Cortex of kidney (tissue), 1 donor: ENCODE measurements at places on chromosomes 4 and X.

GRCh38 chr4:153060196-153060595 lies 124.1 kb downstream of the FHDC1 start:
- no peak for DNase-seq

DNA sequence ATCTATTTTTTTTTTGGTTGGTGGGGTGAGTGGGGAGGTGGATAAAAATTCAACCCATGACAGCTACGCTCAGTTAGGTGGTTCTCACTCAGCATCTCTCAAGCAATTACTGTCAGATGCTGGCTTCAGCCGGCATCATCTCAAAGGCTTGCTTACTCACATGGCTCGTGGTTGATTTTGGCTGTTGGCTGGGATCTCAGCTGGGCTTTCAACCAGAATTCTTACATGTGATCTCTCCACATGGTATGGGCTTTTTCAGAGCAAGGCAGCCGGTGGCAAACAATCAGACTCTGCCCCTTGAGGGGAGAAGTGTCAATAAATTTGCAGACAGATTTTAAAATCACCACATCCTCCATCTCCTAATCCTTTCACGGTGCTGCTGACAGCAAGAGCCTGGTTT lies 47.2 kb downstream of the SLC34A2 start:
- DNase-seq = no peak

GRCh38 chrX:2714551-2714950 lies 23.5 kb downstream of the CD99 start:
- no peak for DNase-seq

GRCh38 chr4:47410271-47410670 lies 53.2 kb downstream of the COMMD8 start:
- no peak for DNase-seq

DNA sequence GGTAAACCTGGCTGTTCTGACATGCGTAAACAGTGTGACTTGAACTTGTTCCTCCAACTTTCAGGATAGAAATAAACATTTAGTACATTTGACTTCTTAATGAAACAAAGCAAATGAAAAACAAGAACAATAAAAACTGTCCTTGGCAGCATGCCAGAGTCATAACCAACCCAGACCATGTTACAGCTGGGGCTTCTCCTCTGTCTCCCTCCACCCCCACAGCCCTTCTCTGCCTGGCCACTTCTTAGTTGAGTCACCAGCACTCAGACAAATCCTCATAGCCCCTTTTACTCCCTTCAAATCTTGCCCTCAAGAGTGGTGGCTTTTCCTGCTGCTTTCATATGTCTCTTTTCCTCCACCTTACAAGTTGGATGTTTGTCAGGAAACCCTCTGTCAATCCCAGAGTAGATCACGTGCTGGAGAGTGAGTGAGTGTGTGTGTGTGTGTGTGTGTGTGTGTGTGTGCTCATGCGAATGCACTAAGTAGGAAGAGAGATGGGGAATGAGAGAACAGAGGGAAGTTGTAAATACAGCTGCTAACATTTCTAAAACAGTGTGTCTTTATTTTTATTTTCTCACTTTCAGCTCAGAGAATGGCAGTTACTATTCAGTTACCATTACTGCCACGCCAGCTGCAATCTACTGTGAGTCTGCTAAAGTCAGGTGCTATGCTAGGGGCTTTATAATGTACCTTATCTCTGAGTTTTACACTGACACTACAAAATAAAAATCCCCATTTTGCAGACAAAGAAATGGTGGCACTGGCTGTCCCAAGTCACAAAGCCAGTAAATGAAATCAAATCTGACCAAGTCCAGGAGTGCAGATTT lies 15.0 kb downstream of the SCARB2 start:
- no peak for DNase-seq

GRCh38 chr4:57492251-57492878 lies 382.2 kb upstream of the IGFBP7 start:
- DNase-seq = no peak

GRCh38 chr4:138114434-138114833 lies 127.7 kb downstream of the SLC7A11 start:
- no peak for DNase-seq

DNA sequence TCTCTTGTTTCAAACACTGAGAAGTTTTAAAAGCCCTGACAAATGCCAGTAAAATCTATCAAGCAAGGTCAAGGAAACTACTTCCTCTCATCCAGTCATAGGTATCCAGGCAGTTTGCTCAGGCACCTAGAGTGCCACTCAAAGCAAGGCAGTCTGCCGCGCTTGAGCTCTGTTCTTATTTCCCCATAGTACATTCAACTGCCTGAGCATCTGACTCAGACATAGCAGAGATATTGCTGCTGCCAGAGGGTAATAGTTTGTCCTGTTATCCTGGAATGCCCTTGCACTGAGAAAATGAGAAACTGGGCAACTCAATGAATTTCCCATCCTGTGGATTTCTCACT lies 16.1 kb upstream of the ATP8A1 start:
- no peak for DNase-seq
